ENCODE measurements at places on chromosomes 13 and 19.

GRCh38 chr13:21709697-21710096, 38.8 kb downstream of the FGF9 start:
- no peak for DNase-seq

DNA sequence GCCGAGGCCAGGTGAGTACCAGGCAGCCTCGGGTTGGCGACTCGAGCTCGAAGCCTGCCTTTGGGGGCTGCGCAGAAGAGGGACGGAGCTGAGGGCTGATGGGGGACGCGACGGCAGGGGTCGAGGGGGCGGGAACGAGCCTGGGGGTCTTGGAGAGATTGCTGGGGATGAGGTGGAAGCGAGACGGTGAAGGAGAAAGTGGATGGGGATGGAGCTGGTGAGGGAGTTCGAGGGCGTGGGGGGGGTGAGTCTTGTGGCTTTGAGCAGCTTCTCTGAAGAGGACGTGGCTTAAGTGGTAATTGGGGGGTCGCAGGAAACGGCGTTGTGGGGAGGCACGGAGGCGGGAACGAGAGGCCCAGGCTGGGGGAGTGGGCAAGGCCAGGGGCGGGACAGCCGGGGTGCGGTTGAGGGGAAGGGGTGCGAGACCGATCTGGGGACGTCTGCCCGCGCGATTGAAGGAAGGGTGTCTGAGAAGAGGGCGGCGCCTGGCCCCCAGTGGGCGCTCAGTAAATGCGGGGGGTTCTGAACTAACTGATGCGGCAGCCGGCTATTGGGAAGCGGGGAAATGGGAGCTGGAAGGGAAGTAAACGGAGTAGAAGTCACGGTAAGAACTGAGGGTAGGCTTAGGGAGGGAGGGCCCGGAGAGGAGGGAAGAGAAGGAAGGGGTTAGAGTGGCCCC, 426 bp downstream of the MYO9B start:
- DNase-seq = no peak

GRCh38 chr13:64429691-64430090, 2800.4 kb downstream of the PCDH9 start:
- DNase-seq = no peak

- DNase-seq = no peak
These were observed 15.2 kb upstream of the MYO1F start for GRCh38 chr19:8592231-8593009.

DNA sequence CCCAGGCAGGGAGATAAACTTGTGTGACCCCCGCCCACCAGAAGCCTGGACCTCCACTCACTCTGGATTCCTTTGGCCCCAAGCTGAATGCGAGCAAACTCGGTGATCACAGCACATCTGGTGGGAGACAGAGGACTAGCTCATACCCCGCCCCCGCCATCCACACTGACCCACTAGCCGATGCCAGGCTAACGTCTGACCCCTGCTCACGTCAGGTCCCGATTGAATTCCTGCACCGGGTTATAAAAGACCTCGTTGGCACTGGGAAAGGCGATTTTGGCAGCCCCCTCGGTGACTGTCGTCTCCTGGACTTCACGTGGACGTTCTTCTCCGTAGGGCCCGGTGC, 631 bp downstream of the TRMT1 start:
- DNase-seq = no peak

DNA sequence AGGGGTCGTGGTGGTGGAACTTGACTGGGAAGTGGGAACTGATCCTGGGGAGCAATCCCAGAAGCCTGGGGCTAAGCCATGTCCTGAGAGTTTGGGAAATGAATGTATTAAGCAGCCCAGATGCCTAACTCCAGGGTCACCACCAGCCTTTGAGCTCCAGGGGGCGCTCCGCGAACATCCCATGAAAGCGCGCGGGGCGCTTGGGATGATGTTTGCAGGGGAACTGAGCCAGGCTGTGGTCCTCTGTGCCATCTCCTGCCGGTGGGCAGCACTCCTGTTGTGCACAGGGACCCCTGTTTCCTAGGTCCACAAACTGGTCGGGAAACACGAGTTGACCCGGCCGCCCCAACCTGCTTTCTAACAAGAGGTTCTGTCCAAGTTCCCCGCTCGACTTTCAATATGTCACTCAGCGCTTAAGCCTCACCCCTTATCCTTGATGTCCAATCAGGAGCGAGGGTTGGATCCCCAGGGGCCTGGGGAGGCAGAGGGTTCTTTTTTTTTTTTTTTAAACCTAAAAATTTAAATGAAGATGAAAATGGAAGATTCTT, 14.4 kb downstream of the LEUTX start:
- no peak for DNase-seq

- no peak for DNase-seq
These were observed 3.5 kb upstream of the ADM5 start for GRCh38 chr19:49685845-49686332.

- DNase-seq = no peak
These were observed 237.3 kb upstream of the GPC6 start for GRCh38 chr13:92989301-92989700.

GRCh38 chr13:48000559-48001113, 437 bp downstream of the SUCLA2 start:
- DNase-seq = no peak

DNA sequence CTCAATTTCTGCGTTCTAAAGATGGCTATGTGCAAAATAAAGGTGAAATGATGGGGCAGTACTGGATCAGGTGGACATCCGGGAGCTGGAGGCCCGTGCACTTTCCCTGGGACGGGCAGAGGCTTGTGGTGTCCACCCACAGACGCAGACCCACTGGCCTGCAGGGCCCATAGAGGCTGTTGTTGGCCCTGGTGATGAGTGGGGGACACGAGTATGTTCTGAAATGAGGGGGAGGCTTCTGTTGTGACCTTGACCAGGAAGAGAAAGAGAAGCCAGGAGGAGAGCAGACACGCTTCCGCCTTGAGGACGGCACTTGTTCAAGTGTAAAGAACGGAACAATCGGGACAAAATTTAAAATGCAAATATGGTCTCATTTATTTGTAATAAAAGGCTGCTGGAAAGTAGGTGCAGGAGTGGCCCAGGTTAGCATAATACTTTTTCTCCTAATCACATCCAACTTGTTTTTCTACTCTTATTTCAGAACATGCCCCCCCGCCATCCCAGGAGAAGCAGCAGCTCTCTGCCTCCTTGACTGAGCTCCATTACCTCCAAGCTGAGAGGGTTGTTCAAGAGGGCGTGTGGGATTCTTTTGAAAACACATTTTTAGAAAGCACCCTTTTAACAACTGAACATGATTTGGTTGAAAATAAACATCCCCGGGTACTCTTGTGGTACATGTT, 27.1 kb downstream of the ATP11A start:
- DNase-seq = no peak

GRCh38 chr13:39516096-39516495, 86.9 kb downstream of the LHFPL6 start:
- no peak for DNase-seq

DNA sequence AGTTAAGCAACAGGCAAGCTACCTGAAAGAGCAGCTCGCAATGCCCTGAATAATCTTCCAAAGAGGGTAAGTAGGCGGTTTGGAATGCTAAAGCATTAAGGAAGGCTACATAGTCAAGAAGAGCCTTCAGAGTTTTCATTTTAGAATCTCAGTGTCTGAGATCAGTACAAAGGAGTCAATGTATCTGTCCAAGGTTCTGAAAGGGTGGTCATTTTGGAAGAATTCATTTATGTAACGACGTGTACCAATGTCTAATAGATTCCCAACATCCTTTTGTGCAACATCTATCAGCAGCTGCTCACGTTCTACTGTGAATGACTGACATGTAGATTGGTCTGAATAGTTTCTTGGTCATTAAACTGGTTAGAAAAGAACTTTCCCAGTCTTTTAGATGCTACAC, 15.2 kb downstream of the ZNF665 start:
- no peak for DNase-seq

- DNase-seq = no peak
These were observed 15.4 kb downstream of the FCHO1 start for GRCh38 chr19:17766543-17767131.

GRCh38 chr13:81987159-81987558, 1646.2 kb upstream of the SPRY2 start:
- no peak for DNase-seq

- no peak for DNase-seq
These were observed 1672.6 kb upstream of the PCDH20 start for GRCh38 chr13:63088226-63088625.

DNA sequence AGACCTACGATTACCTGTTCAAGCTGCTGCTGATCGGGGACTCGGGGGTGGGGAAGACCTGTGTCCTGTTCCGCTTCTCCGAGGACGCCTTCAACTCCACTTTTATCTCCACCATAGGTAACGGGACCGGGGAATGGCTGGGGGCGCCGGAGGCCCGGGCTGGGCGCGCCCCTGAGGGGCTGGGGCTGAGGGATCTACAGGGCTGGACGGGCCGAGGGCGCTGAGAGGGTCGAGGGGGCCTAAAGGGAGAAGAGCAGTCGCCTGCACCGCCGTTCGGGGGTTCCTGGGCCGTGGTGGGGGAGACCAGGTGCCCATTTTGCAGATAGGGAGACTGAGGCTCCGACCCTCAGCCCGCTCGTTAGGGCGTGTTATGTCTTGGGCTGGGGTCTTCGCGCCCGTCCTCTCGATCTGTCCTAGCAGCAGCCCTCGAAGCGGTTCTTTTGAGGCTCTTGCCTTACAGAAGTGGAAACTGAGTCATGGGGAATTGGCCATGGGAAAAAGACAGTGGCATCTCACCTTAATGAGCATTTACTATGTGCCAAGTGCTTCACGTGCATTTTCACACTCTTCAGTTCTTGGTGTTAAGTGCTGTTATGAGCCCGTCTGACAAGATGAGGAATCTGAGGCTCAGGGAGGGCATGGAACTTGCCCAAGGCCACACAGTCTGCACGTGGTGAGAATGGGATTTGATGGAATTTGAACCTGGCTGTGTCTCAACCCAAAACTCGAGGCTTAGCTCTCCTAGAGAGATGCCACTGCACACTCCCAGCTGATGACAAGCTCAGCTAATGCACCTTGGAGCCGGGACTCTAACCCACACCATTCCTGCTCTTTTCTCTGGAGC, 442 bp downstream of the RAB8A start:
- DNase-seq = no peak

DNA sequence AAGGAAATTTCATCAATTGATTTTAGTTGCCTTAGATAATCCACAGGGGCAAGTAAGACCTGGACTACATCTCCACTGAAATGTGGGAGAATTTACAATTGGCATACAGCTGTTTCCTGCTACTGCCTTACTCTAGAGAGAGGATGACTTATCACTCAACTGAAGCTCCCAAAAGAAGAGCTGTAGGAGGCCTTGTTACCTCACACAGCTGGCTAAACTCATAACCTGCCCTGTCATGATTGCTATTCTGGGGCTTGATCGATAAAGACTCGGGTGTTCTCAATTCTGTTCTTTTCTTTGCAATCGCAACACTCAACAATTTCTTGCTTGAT, 1396.4 kb downstream of the EFNB2 start:
- no peak for DNase-seq

- DNase-seq = no peak
These were observed 8.5 kb upstream of the ZNF91 start for GRCh38 chr19:23403581-23404324.

DNA sequence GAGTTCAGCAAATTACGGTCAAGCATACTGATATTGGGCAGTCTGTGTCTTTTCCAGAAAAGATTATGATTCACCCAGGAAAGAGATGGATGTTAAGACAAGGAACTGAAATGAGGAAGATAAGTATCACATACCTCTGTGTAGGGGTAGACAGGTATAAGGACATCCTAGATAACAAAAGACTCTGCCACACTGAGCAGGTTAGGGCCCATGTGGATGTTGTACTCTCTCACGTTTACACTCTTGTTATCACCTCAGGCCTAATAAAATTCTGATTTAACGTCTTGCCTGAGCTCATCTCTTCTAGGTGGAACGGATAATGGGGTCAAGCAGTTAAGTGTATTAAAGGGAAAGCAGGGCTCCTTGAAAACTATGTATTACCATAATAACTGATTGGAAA, 2480.8 kb downstream of the PCDH9 start:
- DNase-seq = no peak

- no peak for DNase-seq
These were observed 21.1 kb downstream of the CCDC97 start for GRCh38 chr19:41330946-41331678.

GRCh38 chr13:28474491-28475134, 20.3 kb downstream of the FLT1 start:
- DNase-seq = no peak

DNA sequence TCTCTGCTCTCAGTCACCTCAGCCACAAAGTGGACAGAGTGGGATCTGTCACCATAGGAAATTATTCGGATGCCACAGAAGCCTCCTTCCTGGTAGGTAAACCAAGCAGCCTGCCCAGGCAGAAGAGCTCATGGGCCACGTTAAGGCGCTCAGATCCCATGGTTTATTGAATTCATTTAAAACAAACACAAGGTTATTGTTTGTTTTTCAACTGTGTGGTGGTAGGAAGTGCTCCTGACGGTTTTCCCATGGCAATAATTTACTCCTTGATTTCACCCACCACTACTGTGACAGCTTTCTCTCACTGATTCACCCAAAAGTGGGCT, 14.4 kb downstream of the BCAM start:
- DNase-seq = no peak

DNA sequence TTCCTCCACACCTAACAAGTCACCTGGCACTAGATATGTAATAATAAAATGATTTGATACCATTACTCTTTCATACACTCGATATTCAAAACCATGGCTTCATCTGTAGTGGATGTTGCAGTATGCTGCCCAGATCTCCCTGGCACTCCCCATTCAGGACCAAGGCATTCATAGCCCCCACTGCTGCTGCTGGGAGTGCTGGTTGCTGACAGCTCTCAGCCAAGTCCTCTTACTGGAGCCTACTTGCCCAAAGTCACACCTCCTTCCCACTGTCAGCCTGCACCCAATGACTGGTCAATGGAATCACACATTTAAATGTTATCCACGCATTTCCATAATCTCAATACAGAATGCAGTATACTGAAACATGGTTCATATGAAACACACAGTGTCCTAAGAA, 3.7 kb downstream of the SUCLA2 start:
- DNase-seq = no peak

DNA sequence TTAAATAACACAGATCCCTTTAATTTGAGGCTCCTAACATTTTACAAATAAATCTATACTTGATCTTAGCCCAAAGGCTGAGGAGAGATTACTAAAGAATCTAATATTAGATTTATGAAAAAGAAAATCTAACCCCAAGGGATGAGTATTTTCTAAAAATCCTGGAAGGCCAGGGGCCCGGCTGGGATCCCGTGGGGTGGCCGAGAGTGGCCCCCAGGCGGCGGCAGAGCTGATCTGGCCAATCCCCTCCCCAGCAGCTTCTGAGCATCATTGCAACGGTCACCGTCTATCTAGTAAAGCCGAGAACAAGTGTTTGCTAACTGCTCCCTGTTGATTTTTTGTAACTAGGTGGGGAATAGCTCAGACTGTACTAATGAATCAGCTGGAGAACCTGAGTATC, 37.5 kb downstream of the ADPRHL1 start:
- no peak for DNase-seq

DNA sequence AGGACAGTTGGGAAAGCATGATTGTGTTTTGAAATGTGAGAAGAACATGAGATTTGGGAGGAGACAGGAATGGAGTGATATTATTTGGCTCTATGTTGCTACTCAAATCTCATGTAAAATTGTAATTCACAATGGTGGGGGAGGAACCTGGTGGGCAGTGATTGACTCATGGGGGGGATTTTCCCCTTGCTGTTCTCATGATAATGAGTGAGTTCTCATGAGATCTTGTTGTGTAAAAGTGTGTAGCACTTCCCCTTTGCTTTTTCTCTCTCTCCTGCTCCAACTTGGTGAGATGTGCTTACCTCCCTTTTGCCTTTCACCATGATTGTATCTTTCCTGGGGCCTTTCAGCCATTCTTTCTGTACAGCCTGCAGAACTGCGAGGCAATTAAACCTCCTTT, 1261.0 kb upstream of the ATXN8OS start:
- no peak for DNase-seq

All from NCI-H1417 treated with DMSO at 0.1 percent for 48 hours (cell line).